ENCODE measurements at places on chromosomes 7 and 10.

DNA sequence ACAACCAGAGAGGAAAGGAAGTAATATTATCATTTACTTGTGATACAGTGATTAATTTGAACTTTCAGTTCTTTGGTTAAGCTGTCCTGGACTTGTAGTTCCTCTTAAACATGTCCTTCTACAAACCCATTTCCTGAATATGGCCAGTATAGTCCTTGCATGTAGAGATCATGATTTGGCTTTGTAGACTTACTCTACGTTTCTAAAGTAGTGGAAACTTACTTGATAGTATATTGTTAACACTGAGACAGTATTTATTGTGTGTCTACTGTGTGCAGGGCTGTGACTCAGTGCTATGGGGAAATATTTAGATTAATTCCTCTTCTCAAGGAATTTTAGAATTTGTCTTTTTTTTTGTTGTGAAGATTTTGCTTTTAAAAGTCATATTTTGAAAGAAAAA lies 109.5 kb downstream of the NRF1 start:
- no peak for DNase-seq

DNA sequence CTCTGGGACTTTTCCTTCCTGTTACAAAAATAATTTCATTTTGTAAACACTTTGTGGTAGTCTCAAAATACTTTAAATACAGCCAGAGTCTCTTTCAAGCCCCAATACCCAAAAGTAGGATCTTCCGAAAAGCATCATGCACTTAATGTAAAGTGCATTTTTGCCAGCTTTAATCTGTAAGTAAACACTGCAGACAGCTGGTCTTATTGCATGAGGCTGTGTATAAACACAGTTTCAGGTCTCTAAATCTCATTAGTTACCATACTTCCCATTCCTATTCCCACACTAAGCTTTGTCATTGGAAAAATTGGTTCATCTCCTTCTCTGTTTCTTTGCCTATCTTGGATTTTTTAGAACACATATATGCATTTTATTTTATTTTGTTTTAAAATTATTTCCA lies 87.6 kb upstream of the GNAI1 start:
- no peak for DNase-seq

DNA sequence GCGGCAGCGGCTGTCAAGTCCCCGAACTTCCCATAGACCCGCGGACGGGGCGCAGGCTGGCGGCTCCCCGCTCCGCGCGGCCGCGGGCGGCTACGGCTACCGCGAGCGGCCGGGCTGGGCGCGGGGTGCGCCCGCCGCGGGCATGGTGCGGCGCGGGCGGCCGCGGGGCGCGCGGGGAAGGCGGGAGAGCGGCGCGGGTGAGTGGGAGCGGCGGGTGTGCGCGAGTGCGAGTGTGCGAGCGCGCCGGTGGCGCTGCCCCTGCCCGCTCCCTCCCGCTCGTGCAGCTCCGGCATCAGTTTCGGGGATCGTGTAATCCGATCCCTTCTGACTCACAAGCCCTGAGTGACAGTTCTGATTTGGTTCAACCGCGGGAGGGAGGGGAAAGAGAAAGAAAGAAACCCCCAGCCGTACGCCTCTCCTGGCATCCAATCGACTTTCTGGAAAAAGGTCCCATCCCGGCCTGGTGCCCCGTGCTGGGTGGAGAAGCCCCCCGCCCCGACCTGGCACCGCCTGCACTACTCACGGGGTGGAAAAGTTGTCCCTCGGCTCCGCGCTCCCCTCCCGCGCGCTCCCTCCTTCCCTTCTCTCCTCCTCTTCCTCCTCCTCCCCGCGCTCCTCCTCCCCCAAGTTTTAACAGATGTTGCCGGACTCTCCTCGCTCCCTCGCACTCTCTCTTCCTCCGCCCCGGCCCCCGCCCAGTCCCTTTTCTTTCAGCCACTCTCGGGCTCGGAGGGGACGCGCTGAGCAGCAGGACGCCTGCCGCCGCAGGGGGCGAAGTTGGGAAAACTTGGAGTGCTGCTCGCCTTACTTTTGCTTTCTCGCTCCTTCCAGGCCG lies at the start of gene GLI3:
GLI3 (minus strand) TSS at position 234 of the 835 bp plus-strand sequence. CDS start 13,956 bp downstream, outside the sequence.
- peak; percentile 51 for DNase-seq

GRCh38 chr10:124588736-124589490 lies 127.3 kb downstream of the LHPP start:
- DNase-seq = no peak

DNA sequence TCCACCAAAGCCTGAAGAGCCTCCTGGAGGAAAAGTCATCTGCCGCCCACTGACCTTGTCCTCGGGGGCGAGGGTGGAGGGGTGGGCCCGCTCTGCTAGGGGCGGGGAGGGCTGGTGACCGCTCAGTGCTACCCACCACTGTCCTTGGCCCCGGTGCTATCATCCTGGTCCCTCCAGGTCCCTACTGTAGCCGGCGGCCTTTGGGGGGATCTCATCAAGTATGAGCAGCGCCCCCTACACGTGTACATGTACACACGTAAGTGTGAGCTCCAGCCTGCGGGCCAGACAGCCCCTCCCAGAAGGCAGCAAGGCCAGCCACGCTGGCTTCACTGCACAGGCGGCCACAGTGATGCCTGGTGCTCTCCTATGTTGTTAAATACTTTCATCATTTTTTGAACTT lies 19.6 kb downstream of the TTYH3 start:
- DNase-seq = no peak

DNA sequence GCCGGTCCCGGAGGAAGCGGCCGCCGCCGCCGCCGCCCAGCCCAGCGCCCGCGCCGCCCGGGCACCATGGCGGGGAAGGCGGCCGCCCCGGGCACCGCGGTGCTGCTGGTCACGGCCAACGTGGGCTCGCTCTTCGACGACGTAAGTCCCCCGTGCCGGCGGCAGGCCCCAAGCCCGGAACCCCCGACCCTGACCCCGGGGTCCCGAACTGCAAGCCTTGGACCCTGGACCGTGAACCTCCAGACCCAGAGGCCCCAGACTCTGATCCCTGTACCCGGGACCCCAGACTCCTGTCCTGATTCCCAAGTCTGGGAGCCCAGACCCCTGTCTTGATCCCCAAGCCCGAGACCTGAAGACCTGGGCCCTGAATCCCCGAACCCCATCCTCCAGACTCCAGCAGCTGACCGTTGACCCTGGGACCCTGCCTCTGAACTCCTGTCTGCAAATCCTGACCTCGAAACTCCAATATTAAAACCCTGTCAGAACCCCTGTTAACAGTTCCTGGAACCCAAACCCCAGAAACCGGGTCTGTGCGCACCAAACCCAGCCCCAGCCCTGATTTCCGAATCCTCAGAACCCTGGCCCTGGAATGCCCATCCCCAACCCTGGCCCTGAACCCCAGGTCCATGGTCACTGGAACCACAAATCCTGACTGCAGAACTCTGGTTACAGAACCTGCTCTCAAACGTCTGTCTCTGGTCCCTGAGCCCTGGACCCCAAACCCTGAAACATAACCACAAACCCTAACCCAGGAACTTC lies 623 bp downstream of the INPP5A start:
- DNase-seq = no peak

GRCh38 chr7:65809259-65809981 lies 63.5 kb upstream of the VKORC1L1 start:
- DNase-seq = no peak

DNA sequence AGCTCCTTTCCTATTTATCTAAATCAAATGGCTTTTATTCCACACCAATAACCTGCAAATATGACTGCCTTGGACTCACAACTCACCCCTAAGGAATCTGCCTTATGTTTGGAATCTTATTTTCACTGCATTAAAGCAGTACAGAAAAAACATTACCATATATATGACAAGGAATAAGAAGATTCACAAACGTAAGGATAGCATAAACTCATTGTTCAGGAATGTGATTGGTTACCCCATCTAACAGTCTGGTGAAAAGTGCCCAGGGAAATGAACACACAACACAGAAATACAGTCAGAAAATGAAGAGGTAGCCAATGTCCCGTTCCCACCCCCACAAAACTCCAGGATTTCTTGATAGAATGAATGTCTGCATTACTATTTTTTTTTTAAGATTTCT lies 2.0 kb downstream of the PPP3CB start:
- DNase-seq = no peak

- no peak for DNase-seq
Observed at GRCh38 chr7:41969561-41970105, 266.7 kb upstream of the INHBA start.

DNA sequence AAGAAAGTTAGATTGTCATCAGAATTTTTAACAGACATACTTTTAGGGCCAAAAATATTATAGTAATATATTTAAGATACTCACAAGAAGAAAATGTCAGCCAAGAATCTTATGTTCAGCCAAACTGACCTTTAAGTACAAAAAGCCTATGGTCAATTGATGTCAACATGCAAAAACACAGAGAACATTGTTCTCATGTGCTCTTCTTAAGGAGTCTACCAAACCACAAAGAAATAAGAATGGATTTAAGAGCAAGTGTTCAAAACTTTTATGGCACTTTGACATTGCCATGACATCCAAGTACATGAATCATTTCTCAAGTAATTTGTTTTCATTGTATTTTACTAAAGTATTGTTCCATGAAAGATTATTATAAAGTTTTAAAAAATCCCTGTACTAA lies 180.4 kb downstream of the TMEM26 start:
- no peak for DNase-seq

DNA sequence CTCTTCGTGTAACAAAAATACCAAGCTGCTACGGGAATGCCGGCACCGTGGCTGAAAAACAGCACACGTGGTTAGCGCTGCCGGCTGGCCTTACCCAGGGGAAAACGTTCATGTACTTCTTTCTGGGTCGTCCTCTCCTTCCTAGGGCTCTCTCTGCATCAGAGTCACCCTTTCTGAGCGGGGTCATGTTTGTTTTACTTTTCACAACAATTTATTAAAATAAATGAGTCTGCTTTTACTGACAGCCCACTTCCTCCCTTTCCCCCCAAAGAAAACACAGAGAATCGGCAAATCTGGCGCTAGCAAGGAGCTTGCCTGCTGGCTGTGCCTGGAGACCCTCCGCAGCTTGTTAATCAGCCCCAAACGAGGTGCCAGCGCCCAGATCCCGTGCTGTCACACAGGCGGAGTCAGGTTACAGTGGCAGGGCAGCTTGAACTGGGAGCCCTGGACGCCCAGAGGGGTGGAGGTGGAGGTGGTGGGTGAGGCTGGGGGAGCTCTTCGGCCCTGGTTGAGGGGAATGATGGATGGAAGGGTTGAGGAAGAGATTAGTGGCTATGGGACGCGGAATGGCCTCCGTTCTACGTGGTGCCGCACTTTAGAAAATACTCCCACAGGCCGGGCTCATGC lies 162.2 kb upstream of the TNS3 start:
- DNase-seq = no peak

Data from activated naive CD8-positive, alpha-beta T cell treated with anti-CD3 and anti-CD28 coated beads for 36 hours (primary cell).